ENCODE measurements at places on chromosomes 5 and 9.

GRCh38 chr9:104256031-104256695 is 162.1 kb downstream of the SMC2 start:
- DNase-seq = no peak

DNA sequence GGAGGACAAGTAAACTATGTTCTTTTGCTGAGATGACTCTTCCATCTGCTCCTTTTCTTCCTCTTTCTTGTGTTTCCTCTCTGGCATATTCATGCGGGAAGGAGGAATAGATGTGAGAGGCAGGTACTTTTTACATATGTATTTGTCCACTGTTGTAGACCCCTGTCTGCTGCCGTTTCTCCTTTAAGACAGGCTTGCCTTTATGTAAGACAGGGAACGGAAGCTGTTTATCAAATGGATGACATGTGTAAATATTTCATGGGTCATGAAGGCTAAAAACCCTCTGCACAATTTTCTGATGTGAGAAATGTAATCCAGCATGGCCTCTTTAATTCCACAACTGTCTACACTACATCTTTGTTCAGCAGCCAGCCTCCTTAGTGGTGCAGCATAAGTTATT is 1525.5 kb upstream of the NUDT12 start:
- DNase-seq = no peak

GRCh38 chr9:6641056-6641455 is 4.5 kb downstream of the GLDC start:
- no peak for DNase-seq

DNA sequence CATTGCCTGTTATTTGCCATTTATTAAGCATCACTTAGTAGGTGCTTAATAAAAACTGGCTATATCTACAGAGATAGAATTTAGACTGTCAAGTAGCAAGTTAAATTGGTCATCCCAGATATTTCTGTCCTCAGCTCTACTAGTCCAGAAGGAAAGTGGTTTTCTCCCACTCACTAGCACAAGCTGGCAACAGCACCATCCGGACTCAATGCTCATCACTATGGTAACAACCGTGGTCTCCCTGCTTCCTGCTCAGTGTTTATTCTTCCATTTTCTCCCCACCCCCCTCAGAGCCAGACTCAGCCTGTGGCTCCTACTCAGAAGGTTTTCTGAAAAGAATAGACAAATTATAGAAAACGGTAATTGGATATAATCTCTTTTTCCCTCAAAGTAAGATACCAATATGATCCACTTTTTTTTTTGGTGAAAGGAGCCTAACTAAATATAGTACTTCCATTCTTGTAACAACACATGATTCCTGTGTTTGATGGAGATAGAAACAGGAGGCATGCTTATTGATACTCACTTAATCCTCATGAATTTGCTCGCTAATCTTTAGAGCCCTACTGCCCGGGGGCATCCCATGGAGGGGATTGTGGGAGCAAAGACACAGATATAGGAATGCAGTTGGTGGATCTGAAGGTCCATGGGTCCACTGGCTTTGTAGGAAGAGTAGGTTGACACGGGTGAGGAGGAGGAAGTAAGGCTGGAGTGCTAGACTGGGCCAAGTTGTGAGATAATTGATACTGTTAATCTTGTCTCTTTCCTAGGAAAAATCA is 191.4 kb downstream of the MAN2A1 start:
- DNase-seq = peak; percentile 64

- no peak for DNase-seq
Observed at GRCh38 chr5:43461066-43461465, 22.6 kb downstream of the TMEM267 start.

- DNase-seq = no peak
Observed at GRCh38 chr5:543755-544674, 19.8 kb upstream of the SLC9A3 start.

DNA sequence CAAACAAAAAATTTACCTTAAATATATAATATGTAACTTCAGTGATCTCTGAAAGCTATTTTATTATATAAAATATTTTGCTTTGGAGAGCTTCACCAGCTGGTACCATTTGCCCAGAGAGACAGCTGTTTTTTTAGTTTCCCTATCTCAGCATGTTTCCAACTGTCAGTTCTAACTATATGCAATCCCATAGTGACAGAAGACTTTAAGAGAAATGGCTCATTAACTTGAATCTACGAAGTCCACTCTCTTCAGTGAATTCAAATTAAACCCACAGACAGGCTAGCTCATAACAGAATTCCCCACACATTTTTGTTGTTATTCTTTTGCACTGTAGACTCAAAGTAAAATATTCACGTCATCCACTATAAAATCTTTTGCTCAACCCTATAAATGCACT is 251.8 kb upstream of the POU5F2 start:
- DNase-seq = no peak

- peak; percentile 79 for DNase-seq
Observed at GRCh38 chr5:149030392-149030791, 32.5 kb downstream of the SH3TC2 start.

- DNase-seq = no peak
Observed at GRCh38 chr9:87294126-87294525, 203.5 kb upstream of the DAPK1 start.
